Inflammatory macrophage treated with lipopolysaccharide for 4 hours (primary cell): ENCODE measurements at places on chromosomes 5 and 9.
A peak's percentile ranks its signal among the peaks of the same experiment; 100 is the strongest.

DNA sequence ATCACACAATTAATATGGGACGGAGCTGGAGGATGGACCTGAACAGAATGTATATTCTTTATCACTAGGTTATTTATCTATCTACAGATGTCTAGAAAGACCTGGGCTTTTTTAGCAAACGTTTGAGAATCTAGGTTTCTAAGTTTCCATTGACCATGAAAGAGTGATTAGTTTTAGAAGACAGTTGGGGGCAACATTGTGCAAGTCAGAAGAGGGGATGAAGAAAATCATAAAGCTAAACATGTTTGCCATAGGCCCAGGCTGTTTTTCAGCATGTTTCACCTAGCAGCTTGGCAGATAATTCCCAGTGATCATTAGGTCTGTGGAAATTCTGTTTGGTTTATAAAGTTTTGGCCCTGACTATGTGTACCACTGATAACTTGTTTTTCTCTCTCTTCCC lies 44.1 kb upstream of the CDKN2B start:
- DNase-seq: no peak

DNA sequence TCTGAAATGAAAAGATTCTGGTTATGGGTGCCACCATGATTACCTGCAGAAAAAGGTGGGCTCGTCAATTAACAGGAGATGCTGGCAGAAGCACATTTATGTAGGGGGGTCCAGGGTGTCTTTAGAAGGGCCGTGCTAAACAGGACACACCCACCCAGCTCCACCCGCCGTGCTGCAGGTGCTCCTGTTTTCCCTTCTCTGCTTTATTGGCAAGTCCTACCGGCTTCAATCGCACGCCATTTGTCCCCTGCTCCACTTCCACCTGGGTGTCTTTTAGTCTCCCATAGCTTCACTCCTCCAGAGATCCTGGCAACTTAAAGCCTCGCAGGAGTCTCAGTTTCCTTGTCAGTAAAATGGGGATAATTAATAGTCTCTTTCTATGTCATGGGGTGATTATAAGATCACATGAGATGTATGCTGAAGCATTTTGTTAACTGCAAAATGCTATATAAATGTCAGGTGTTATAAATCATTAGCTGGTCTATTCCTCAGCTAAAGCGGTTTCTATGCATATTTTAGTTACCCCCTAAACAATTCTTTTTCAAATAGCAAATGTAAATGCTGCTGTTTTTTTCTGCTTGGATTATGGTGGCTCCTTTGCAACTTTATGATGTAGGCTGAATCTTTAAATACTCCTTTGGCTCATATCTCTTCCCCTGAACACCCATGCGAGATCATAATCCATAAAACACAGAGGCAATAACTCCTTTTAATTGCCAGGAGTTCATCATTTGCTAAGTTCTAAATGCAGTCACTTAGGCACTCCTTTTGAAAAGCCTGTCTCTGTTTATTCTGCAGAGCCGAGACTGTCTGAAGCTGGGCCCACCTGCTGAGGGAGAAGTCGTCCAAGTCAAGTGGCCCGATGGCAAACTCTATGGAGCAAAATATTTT lies 406.9 kb downstream of the KDM4C start:
- no peak for DNase-seq

DNA sequence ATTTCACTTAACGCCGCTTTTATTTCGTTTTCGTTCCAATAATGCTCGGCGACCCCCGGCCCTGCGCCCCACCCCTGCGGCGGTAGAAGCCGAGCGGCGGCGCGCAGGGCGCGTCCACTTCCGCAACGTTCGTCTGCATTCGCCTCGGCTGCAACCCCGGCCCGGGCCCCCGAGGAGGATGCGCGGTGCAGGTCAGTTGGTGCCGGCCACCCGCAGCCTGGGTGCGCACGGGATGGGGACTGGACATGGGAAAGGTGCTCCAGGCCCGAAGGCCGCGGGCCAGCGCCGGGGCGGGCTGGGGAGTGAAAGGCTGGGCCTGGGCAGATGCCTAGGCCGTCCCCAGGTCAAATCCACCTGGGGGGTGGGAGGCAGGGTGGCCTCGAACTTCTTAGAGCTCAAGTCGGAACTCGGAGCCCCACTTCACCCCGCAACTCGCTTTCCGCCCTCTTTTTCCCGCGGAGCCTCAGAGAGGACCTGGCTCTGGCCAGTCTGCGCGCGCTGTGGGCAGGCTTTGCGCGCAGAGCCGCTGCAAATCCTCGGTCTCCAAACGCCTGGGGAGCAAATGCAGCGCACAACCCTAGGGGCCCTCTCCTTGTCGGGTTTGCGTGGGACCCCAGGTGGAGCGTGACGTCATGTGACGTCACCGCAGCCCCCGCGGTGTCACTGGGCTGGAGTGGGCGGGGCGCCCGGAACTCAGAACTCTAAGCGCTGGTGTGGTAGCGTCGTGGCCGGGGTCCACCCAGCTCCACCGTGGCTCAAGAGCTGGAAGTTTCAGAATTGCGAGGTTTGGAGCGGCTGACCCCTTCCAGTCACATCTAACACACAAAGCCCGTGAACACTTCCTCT lies 3.3 kb downstream of the TLX3 start:
- no peak for DNase-seq

DNA sequence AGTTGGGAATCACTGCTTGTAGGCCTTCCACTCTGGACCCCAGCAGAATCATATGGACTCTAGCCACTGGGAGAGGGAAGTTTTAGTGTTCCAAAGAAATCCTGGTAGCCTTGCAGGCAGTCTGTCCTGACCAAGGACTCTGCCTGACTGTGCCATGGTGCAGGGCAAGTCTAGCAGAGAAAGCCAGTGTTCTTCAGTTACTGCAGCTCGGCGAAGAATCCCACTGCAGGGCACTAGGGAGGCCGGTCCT lies 20.3 kb upstream of the MATR3 start:
- DNase-seq: no peak

- DNase-seq: no peak
Observed at GRCh38 chr9:130930132-130930803, 8.8 kb downstream of the FIBCD1 start.

DNA sequence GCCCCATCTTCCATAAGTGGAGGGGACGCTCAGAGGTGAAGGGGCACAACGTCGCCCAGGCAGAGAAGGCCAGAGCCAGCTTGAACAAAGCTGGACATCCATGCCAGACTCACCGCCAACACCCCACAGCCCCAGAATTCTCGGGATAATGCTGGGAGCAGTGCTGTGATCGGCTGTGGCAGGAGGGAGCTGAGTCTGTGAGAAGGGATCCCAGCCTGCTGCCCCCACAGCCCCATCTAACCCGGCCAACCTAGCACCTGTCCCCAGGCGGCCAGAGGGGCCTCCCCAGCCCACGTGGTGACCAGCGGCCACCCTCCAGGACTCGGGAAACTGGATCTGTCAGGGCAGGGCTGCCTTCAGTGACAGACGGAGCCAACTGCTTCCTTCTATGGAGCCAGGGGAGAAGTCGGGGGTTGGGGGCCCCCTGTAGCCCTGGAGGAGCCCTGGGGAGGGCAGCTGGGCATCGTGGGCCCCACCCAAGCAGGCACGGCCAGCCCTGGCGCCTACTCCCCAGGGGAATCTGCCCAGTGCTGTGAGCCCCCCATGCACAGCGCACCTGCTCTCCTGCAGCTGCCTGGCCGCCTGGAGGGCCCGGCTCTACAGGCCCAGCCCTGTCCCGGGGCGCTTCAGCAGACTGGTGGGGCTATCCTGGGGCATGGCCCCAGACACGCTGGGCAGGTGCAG lies 6.0 kb downstream of the BRD3 start:
- no peak for DNase-seq

GRCh38 chr5:11547730-11548129 lies 356.5 kb downstream of the CTNND2 start:
- peak; percentile 30 for DNase-seq

GRCh38 chr5:159040181-159040580 lies 59.5 kb downstream of the EBF1 start:
- peak; percentile 54 for DNase-seq

DNA sequence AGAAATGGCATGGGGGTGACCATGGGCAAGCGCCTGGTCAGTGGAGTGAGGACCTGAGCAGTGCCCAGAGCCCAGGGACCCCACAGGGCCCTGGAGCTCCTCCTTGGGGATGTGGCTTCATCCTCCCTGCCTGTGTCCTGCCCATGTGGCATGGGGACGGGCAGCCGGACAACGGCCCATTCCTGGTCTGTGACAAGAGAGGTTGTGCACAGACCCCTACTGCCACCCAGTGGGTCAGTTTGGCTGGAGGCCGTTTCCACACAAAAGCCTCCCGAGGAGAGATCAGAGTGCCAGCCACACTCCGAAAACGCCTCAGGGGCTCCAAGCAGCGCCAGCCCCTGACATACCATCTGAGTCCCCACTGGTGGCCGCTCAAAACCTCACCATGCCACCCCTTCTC lies 19.8 kb downstream of the SLC6A18 start:
- DNase-seq: no peak

DNA sequence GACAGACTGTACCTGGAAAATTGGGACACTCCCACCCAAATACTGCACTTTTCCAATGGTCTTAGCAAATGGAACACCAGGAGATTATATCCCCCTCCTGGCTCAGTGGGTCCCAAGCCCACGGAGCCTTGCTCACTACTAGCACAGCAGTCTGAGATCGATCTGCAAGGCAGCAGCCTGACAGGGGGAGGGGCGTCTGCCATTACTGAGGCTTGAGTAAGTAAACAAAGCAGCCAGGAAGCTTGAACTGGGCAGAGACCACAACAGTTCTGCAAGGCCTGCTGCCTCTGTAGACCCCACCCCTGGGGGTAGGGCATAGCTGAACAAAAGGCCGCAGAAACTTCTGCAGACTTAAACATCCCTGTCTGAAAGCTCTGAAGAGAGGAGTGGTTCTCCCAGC lies 260.0 kb upstream of the ST8SIA4 start:
- DNase-seq: no peak
